NCI-H1092 (cell line): ENCODE measurements at places on chromosomes 11 and 22.

GRCh38 chr11:70183483-70184176 lies 19.5 kb upstream of the FADD start:
- DNase-seq: no peak

GRCh38 chr11:6727971-6728760 lies 43.6 kb downstream of the OR2AG2 start:
- no peak for DNase-seq

- no peak for DNase-seq
These were observed 2.0 kb downstream of the ANO3 start for GRCh38 chr11:26333906-26334305.

- DNase-seq: no peak
These were observed 12.0 kb downstream of the YWHAH start for GRCh38 chr22:31956360-31956759.

DNA sequence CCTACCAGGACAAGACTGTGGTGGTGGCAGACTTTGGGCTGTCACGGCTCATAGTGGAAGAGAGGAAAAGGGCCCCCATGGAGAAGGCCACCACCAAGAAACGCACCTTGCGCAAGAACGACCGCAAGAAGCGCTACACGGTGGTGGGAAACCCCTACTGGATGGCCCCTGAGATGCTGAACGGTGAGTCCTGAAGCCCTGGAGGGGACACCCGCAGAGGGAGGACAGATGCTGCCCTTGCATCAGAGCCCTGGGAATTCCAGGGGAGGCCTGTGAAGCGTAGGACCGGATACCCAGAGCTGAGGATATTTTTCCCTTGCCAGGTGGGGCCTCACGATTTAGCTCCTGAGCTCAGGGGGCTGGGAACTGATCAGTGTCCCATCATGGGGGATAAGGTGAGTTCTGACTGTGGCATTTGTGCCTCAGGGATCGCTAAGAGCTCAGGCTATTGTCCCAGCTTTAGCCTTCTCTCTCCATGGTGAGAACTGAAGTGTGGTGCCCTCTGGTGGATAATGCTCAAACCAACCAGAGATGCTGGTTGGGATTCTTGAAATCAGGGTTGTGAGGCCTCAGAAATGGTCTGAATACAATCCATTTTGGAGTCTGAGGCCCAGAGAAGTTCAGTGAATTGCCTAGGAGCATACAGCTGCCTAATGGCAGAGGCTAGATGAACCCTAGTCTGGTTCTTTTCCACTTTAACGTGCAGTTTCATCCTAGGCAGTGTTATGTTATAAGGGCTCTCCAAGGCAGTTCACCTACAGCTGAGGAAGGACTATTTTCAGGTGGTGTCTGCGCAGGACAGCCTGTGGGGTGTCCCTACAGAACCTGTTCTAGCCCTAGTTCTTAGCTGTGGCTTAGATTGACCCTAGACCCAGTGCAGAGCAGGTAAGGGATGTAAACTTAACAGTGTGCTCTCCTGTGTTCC lies 19.5 kb downstream of the PIK3IP1 start:
- peak; percentile 30 for DNase-seq

- no peak for DNase-seq
These were observed 320.2 kb upstream of the PLET1 start for GRCh38 chr11:112580864-112581263.

DNA sequence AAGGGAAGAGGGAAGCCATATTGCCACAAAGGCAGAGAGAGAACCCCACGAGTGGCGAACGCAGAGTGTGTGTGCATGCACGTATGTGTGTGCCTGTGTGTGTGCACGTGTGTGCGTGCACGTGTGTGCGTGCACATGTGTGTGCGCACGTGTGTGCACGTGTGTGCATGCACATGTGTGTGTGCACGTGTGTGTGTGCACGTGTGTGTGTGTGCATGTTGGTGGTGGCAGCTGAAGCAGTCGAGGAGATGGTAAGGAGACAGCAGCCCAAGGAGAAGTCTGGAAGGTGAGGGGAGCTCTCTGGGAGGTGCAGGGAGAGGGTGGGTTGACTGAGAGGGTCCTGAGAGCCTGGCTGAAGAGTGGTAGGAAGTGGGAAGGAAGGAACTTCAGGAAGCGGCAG lies 94.1 kb upstream of the NECTIN1 start:
- DNase-seq: no peak

DNA sequence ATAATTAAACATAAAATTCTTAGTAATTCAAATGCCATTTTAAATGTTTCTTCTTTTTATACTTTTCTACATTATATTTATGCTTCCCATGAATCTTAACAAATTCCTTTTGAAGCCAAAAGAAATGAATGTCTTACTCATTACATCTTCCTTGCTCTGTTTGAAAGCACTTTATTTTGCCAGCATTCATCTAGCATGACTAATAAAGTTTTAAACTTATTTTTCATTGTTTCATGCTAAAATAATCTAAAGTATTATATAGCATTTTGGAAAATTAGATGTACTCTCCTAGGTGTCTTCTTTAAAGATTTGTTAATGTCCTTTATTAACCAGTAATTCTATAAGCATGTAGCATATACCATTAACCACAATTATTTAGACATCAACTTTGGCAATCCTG lies 9.7 kb upstream of the PIWIL4 start:
- DNase-seq: no peak

DNA sequence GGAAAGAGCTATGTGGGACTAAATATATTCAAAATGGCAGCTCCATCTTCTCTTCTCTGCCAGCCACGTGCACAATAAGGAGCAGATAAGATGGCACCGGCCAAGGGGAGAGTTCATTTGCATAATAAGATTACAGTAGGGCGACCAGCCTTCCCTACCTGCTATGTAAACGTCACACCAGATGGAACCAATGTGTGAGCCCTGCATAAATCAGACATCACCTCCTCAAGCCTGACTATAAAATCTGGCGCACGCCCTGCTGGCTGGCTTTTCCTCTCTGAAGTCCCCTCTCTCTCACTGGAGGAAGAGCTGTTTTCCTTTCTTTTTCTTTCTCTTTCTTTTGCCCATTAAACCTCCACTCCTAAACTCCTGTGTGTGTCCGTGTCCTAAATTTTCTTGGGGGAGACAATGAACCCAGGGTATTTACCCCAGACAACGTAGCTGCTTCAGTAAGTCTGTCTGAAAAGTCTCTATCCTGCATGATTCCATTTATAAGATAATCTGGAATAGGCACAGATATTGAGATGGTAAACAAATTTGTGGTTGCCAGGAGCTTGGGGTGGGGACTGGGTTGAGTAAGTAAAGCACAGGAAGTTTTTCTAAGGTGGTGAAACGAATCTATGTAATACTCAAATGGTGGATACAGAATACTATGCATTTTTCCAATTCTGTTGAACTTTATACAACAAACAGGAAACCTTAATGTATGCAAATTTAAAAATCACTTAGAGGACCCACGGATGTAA lies 670.0 kb upstream of the KIRREL3 start:
- DNase-seq: no peak

- DNase-seq: no peak
These were observed at the start of gene ELFN2 for GRCh38 chr22:37427135-37427710. Gene ELFN2, minus strand, starts transcription at chr22:37427479. Its CDS starts 51,945 bp downstream, at chr22:37375534.

- DNase-seq: no peak
These were observed 77.7 kb downstream of the C22orf31 start for GRCh38 chr22:28983788-28984441.

DNA sequence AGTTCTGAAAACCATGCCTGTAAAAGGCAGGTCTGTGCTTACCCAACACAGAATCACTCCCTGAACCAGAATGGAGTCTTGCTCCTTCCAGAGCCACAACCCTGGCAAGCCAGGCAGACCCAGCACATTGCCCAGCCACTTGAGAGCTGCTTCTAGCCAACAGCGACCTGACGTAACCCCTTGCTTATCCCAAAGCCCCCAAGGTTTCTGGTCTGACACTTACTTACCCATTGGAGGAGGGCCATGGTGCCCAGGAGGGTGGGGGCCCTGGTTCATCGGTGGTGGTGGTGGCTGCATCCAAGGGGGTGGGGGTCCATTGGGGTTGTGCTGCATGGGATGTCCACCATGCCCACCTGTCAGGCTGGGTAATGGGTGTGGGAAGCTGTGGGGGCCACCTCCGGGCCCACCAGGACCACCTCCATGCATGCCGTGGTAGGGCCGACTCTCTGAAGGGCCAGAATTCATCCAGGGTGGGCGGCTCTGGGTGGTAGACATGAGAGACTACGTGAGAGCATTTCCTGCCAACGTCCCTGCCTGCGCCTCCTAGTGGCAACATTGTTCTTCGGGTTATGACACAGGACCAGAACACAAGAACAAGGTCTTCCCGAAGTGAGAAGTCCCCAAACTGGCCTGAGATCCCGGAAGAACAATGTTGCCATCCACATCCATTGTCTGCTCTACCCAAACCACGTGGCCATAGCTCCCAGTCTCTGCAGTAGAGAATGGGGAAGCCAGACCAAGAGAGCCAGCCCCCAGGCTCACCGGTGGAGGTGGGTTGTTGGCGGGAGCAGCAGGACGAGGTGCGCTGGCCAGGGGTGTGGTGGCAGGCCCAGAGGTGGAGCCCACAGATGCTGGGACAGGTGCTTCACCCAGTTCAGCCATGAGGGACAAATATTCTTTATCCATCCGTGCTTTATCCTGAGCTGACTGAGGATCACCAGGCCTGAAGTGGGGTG lies 7.8 kb upstream of the PYGM start:
- peak; percentile 13 for DNase-seq

- DNase-seq: no peak
These were observed 71.2 kb upstream of the NECTIN1 start for GRCh38 chr11:119800171-119800570.

DNA sequence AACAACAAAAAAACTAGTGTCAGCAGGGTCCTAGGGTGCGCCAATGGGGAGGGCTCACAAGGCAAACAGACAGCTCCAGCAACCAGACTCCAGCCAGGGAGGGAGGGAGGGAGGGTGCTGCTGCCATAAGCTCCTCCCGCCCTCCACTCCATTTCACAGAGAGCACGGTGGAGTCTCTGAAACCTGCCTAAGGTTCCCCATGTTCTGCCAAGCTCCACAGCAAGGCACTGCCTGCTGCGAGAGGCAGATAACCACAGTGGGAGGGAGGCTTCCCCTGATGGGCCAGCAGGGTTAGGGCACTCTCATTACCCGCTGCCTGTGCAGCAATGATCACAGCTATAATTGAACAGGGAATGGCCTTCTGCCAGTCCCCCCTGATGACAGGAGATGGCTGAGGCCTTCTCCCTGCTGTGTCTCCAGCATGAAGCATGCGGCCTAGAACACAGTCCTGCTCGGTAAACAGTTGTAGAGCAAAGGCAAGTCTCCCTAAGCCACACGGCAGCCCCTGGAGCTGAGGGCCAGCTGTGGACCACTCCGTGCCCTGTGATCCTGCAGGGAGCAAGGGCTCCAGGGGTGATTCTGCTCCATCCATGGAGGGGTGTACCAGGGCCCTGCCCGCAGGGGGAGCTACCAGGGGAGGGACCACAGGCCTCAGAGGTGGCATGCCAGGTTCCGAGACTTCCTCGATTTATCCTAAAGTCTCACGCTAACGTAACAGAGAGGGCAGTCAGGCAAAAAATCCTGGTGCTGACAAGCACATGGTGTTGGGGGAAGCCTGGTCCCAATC lies 42.9 kb downstream of the PC start:
- no peak for DNase-seq

DNA sequence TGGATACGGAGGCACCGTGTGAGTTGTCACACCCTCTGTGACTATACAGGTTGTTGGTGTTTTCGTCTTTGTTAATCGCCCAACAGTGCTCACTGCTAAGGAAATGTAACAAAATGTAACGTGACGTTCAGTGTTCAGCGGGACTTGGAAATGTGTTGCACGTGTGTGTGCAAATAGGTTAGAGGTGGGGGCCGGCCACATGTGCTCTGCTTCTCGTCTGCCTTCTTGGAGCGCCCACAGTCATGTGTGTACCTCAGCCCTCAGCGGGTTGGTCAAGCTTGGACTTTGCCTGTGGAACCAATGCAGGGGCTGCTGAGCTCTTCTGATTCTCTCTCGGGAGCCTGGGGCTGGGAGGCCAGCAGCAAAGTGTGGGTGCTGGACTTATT lies 7.4 kb upstream of the SMIM38 start:
- no peak for DNase-seq

- no peak for DNase-seq
These were observed 77.2 kb upstream of the INCENP start for GRCh38 chr11:62046568-62047100.

DNA sequence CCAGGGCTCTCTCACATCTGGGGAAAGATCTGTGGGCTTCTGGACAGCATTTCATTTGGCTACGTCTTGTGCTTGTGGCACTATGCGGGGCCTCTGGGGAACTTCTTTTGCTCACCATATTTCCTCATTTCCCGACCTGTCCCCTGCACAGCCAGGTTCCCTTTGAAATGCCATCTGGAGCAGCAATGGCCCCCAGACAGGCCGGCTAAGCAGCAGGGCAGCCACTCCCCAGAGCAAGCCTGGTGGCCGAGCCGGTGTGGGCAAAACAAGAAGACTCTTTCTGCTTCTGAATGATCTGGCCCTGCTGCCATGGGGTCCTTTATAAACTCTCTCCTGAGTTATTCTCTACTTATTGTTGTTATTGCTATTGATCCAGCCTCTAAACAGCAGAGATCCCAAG lies 190.7 kb upstream of the NECTIN1 start:
- DNase-seq: no peak

DNA sequence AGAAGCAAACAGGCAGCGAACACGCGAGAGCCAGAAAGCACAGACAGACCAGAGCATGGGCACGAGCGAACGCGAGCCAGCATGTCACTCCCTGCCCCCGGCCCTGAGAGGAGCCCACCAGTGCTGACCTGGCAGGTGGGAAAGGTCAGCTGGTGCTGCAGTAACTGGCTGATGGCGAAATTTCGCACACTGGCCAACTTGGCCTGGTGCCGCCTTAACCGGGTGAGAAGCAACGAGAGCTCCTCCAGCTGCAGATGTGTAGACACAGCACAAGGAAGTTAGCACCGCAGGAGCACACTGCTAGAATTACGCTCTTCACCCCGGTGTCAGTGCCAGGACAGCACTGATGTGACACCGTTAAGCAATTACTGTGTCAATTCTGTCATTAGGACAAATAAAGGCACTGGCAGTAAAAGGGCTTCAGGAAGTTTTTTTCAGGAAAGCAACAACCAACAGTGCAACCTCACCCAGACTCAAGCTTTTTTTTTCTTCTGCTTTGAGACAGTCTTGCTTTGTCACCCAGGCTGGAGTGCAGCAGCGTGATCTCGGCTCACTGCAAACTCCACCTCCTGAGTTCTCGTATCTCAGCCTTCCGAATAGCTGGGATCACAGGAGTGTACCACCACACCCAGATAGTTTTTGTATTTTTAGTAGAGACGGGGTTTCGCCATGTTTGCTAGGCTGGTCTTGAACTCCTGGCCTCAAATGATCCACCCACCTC lies 76.8 kb downstream of the C11orf58 start:
- peak; percentile 73 for DNase-seq

DNA sequence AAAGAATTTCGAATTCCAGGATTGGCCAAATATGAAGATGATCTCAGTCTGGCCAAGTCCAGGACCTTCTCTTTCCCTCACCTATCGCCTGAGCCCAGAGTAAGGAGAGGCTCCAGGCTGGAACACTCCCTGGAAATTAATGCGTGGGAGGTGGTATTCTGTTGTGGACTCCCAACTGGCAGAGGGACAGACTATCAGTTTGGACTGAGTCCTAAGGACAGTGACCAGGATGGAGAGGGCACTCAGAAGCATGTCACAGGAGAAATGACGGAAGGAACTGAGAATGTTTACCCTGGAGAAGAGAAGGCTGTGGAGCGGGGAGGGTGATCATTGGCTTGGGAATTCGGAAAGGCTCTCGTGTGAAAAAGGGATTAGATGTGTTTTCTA lies 84.4 kb downstream of the RPL27A start:
- no peak for DNase-seq
